ENCODE measurements at places on chromosomes 2 and 18.

- no peak for DNase-seq
These were observed 117.2 kb downstream of the CMPK2 start for GRCh38 chr2:6748406-6749067.

- DNase-seq = no peak
These were observed 14.1 kb upstream of the OTOS start for GRCh38 chr2:240154606-240155005.

DNA sequence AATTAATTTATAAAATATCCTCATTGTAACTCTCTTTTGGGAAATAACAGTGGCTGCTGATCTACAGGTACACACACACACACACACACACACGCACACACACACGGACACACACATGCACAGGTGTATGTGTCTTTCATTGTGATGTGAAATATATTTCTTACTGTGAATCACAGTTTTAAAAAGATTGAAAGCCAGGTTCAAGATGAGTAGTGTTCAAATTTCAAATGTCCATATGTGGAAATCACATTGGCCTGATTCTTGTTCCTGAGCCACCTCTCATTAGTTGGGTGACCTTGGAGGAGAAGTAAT is 372.4 kb downstream of the ALK start:
- no peak for DNase-seq

- DNase-seq = no peak
These were observed 37.9 kb downstream of the SEMA4F start for GRCh38 chr2:74691929-74692328.

- DNase-seq = no peak
These were observed 1.7 kb downstream of the CYP27A1 start for GRCh38 chr2:218783688-218784087.

DNA sequence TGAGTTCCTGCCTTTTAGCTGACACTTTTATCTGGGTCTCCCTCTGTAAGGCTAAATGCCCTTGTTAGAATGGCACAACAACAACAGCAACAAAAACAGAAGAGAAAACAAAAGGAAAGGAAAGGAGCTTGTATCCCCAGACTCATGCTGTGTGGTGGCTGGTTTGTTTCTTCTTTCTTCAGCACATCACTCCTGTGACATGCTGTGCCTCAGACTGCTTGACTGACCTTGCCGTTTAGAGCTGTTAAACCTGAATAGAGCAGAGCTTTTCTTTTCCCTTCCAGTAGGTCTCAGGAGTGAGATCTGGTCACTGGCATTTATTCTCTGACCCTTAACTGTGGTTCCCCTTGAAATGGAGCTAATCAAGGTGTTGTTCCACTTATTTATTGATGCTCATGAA is 18.9 kb downstream of the GALNT13 start:
- DNase-seq = no peak

GRCh38 chr2:74250189-74250631 is 51.8 kb downstream of the MTHFD2 start:
- peak; percentile 66 for DNase-seq

GRCh38 chr2:112150851-112151250 is 12.7 kb downstream of the FBLN7 start:
- no peak for DNase-seq

DNA sequence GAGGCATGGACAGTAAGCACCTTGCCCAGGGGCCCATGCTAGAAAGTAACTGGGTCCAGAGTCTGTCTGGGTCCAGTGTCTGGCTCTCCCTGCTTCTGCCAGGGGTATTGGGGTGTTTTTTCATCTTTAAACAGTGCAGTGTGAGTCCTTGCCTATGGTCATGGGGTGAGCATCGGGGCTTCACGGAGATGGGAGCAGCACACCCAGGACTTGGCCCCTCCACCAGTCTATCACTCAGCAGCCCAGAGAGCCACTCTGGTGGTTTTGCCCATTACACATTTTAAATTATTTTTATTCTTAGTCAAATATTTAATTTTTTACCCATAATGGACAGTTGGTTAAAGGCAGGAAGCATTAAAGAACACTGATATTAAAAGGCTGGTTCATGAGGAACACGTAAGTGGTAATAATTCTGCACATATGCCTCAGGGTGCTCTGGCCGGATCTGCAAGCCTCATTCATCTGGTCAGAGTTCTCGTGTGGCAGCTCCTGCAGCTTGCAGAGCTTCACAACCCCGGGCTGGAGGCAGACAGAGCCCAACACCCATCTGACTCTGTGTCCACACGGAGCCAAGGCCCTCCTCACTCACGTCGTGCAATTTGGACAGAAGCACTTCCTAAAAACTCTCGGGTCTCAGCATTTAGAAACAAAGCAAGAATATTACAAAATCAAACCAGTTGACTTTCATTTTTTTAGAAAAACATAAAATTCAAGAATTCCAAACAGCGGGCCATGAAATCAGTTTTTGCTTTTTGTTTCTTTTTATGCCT is 204.1 kb downstream of the CTIF start:
- no peak for DNase-seq

GRCh38 chr2:65331336-65332025 is 100.9 kb downstream of the SPRED2 start:
- no peak for DNase-seq

DNA sequence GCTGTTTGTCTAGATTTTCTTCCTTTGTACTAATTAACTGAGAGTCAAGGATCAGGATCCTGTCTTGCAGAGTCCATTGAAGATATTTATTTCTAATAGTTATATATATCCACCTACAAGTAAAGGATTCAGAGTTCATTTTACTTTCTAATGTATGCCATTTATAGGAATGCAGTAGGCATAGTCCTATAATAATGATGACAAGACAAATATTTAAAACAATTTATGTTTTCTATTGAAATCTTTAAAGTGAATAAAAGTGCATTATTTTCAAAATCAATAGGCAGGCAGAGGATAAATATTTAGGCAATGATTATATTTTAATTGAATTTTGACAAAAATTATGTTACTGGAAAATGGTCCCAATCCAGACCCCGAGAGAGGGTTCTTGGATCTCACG is 1430.8 kb upstream of the NXPH2 start:
- no peak for DNase-seq

DNA sequence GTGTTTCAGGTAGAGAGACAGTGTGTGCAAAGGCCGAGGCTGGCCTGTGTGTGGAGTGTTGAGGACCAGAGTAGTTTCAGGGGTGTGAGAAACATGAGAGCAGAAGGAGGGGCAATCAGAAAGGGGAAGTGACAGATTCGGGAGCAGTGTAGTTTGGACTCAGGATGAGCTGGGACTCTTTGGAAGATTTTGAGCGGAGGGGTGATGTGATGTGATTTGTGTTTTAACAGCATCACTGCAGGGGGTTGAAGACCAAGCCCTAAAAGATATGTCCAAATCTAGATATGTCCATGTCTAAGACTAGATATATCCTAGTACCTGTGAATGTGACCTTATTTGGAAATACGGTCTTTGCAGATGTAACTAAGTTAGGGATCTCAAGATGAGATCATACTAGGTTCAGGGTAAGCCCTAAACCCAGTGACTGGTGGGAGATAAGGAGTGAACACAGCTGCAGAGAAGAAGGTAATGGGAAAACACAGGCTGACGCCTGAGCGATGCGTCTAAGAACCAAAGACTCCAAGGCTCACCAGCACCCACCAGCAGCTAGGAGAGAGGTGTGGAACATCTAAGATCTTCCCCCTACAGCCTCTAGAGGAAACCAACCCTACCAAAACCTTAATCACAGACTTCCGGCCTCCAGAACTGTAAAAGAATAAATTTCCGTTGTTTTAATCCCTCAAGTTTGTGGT is 38.5 kb upstream of the MYO3B start:
- DNase-seq = no peak

GRCh38 chr2:187774551-187775071 is 220.4 kb upstream of the TFPI start:
- DNase-seq = no peak
